ENCODE measurements at places on chromosomes 12 and 14.

GRCh38 chr14:81330619-81331122, 69.5 kb downstream of the STON2 start:
- DNase-seq: no peak

DNA sequence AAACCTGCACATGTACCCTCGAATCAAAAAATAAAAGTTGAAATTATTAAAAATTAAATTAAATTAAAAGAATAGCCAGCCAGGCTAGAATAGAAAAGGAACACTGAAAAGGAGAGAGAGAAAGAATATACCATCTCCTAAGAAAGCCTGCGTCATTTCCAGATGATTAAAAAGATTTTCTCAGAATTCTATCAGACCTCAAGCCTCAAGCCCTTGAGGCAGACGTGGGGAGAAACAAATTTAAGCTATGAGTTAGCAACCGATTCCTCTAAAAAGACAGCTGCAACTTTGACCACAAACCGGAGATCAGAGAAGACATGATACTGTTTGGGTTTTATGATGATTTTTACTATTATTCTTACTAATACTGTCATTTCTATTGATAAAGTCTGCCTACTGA, 138.3 kb downstream of the KSR2 start:
- DNase-seq: no peak

DNA sequence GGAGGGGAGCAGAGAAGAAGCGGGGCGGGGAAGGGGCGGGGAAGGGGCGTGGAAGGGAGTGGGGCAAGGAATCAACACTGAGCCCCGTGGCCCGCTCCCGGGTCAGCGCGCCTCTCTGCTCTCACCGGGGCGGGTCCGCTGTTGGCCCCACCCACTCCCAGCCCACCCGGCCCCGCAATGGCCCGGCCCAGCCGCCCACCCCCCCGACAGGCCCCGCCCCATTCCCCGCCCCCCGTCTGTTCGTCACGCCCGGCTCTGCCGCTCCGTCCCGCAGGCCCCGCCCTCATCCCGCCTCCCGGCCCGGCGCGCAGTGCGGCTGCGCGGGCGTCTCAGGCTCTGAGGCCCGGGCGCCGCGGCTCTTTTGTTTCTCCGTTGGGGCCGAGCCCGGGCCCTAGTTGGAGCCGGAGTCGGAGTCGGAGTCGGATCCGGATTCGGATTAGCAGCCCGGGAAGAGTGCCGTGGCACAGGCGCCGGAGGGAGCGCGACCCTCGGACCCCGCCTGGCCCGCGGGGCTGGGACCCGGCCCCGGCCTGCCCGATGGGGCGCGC, at the start of gene ULK1:
TSS of gene ULK1 (plus strand) at position 310 of the 548 bp plus-strand sequence. CDS start 380 bp downstream, outside the sequence.
- peak; percentile 97 for DNase-seq

DNA sequence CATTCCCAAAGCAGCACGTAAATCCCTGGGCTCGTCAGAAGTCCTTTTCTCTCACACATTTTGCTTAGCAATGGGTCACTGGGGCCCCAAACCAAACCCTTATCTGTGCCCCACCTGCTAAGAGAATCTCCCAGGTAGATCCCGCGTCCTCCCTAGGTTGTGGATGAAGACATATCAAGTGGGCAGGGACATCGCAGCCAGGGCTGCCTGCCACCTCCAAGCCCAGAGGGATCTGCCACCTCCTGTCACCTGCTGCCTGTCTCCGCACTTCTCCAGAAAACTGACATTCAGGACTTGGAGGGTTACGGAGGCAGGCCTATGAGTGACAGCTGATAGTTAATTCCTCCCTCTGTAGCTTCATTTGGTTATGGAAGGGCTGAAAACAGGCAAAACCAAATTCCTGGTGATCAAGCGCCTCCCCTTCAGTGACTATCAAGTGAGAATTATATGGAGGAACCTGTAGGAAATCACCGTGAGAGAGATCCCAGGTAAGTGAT, 19.5 kb downstream of the BCL11B start:
- DNase-seq: no peak

- no peak for DNase-seq
Measured at GRCh38 chr12:27964123-27964522, 8.4 kb downstream of the PTHLH start.

DNA sequence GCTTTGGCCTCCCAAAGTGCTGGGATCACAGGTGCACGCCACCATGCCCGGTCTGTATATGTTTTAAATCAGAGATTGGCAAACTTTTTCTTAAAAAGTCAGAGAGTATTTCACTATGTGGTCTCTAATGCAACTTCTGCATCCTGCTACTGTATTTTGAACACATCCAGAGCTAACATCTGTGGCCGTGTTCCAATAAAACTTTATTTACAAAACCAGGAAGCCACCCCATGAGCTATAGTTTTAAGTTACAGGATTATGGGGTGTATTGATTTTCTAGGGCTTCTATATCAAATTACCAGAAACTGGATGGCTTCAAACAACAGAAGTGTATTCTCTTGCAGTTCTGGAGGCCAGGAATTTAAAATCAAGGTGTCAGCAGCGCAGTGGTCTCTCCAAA, 5.3 kb upstream of the RBM19 start:
- DNase-seq: no peak

- peak; percentile 90 for DNase-seq
Measured at GRCh38 chr12:109716512-109717389, 3.1 kb downstream of the FAM222A start.

- no peak for DNase-seq
Measured at GRCh38 chr12:113278141-113278540, 56.8 kb downstream of the SLC8B1 start.

GRCh38 chr12:50004696-50005095, 20.6 kb downstream of the RACGAP1 start:
- DNase-seq: no peak

GRCh38 chr14:78697341-78697740, 527.2 kb downstream of the NRXN3 start:
- DNase-seq: peak; percentile 20

DNA sequence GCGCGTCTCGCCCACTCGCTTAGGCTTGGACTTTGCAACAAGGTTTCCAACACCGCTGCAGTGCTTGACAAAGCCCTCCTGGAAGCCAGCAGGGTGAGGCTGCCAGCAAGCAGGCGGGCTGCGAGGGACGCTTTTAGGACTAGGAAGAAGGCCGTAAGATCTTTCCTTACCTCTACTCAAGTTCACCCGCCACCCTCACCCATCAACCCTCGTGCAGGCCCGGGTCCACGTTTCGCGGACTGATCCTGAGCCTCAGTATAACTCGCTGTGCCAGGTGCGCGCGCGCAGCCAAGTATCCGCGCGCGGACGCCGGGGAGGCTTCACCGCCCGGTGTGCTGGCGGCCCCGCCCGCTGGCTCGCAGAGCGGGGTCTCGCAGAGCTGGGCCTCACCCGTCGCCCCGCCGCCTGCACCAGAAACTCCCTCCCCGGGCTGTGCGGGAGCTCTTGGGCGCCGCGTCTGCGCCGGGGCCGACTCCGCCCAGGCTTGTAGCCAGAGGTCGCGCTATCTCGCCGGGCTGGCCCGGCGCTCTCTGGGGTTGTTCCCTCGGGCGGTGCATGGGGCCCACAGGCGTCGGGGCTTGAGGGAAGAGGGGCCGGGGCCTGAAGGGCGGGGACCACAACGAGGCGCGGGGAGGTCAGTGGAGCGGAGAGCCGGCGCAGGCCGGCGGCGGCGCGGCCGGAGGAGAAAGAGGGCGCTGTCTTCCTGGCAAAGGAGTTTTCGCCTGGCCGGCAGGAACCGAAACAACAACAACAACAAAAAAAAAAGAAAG, 7.6 kb upstream of the SIX1 start:
- DNase-seq: peak; percentile 84

DNA sequence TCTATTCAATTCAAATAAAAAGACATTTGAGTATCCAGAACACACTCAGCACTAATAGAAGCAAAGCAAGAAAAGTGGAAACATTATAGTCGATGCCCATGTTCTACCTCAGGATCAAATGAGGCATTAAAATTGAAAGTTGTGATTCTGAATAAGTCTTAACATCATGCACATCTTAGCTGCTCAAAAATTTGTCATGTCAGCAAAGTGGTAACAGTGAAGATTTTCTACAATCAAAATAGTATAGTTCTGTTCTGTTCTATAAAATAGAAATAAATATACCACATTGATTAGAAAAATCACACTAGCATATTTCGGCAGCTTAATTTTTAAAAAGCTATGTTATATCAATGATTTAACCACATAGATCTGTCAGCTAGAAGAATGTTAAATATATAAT, 74.7 kb downstream of the ERGIC2 start:
- DNase-seq: no peak

DNA sequence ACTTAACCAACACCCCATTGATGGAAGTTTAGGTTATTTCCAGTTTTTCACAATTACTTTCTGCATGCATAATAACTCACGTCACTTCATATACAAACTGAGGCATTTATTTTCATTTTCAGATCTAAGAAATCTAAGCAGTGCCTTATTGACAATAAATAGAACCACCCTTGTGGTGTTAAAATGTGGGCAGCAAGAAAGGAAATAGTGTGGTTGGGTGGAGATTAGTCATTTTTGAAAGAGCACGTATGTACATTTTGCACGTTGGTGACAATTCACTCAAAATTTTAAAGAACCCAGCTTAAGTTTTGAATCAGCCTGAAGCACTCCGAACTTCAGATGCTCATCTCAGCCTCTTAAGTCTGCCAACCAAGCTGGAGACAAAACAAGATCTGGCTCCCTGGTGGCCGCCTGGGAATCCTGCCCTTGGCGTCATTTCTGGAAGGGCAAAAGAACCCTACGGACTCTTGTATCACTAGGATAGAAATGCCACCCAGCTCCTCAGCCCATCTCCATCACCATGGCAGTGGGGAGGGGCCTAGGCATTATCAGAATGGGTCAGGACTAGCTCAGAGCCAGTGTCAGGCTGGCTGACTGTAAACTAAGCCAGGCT, 89.5 kb upstream of the BCL2L14 start:
- DNase-seq: no peak

DNA sequence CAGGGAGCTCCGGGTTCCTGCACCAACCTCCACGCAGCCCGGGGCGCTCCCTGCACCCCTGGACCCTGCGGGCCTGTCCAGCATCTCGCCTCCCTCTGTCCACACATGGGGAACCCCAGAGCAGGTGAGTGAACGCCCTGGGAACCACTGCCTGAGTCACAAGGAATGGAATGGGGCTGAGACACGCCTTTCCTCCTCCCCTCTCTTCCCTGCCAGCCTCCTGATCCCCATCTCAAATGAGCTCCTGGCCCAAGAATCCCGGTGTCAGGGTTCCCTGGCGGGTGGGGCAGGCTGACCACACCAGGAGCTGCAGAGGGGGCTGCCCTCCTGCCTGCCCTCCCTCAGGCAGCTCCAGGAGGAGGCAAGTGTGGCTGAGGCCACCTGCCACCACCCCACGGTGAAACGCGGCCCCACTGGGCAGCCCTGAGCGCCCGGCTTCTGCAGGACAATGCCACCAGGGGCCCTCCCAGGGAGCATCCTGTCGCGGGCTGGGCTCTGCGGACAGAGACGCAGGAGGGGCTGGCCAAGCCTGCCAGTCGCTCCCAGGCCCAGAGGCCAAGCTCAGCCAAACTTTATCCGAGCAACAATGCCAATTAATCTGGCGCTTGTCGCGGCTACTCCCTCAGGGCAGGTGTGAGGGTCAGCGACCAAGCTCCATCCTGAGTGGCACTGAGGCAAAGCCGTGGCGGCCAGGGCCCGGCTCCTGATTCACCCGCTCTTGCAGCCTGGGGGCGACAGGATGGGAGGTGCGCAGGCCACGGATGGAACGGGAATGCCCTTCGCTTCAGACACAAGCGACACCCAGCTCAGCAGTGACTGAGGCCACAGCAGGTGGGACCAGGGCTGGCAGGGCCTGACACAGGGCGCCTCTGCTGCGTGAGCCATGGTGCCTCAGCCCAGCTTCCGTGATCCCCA, 44.3 kb downstream of the GALNT9 start:
- DNase-seq: no peak

DNA sequence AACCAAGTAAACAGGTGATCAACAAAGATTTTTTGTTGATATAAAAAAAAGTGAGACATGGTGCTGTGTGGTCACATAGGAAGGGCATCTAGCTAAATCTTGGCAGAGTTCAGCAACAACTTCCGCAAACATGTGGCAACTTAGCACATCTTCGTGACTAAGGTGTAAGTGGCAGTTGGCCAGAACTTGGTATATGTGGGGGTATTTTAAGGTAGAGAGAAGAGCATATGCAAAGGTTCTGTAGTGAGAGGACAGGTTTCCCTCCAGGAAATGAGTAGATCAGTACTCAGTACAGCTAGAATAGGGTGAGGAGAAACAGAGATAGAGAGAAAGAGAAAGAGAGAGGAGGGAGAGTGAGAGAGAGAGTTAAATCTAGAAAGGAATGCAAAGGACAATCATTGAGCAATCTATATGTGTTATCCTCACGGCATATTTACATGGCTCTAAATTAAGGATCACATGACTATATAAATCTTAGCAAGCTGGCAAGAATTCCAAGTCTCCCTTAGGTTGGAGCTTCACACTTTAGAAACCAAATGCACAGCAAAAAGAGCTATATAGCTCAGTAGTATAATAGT, 227.7 kb upstream of the HMGA2 start:
- no peak for DNase-seq

DNA sequence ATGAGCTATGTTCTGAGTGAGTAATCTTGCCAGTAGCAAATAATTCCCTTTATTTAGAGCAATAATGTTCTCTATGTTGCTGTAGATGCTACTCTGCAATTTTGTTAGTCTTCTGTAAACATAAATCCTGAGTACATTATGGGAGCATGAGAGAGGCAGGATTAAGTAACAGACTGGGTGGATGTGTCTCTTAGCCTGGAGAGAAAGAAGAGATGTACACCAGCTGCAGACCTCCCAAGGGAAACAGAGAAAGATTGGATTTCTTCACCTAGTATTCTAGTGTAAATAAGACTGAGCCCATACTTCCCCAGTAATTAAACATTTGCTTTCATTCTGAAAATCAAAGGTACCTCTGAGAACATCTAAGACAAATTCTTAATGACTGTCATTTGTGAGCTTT, 564.0 kb downstream of the TRHDE start:
- DNase-seq: peak; percentile 1

GRCh38 chr12:113291586-113291985, 43.3 kb downstream of the SLC8B1 start:
- DNase-seq: no peak

Measured in lung (tissue), 17 donors.